ENCODE measurements at places on chromosomes 2 and 18.
A peak's percentile ranks its signal among the peaks of the same experiment; 100 is the strongest.

DNA sequence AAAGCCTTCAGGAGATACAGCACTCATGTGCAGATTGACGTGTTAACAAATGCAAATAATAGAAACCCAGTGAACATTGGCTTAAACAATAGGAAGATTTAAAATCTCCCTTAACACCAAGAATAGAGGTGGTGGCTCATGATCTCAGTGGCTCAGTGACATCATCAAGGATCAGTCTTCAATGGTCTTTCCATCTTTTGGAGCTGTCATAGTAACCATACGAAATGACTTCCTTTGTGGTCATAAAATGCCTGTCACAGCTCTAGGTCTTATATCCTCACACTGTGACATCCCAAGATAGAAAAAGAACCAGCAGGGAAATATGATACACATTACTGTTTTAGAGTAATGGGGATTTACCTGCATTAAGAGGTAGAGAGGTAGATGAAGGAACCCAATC is 59.6 kb upstream of the ACKR3 start:
- DNase-seq, result no peak

DNA sequence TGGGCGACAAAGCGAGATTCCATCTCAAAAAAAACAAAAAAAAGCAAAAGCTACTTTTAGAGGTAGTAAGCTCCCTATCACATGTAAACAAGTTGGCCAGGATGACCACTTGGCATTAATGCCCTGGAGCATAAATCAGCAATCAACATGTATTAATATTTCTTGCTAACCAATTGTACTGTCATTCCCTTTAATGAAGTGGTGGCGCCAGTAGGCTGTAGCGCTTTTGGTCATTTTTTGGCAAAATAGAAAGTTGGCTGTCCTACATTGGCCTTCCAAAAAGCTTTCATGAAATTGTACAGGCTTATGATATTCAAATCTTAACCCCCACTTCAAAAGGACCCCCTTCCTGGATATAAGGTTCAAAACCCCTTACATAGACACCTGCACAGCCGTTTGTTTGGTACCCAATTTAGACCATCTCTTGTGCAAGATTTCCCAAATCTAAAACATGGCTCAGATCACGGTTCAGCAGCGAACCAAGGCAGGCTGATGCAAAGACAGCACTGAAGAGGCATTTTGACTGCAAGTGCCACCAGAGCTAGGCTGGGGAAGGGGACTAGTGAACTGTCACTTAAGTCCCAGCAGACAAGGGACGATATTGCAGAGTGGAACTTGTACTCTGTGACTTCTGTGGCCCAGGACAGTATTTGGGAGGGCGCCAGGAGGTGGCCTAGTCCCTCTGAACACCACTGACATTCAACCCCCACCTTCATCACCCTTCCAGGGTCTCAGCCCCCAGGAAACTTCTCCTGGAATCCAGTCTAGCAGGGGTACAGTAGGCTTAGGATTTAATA is 31.9 kb downstream of the SMAD7 start:
- no peak for DNase-seq

DNA sequence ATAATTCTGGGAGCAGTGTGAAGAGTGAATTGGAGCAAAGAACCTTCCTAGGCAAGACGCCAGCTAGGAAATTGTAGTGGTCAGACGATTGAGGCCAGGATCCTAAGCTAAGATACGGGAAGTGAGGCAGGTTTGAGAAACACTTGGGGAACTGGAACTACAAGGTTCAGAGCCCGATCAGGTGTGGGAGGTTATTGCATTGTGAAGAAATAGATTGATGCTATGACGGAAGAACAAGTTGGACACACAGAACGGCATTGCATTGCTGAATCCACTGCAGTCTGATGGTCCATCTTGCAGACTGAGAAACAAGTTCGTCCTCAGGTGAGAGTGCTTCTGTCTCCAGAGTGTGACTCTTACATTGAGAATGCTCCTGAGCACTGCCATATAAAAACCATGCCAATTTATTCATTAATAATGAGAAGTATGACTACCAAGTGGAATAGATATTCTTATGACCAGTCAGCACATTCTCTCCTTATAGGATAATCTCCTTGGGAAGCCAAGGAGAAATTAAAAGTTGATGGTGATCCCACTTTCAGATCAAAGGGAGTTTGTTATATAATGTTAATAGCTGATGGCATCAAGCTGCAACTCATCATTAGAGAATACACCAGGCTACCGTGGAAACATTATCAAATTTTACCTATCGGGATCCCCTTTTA is 30.9 kb downstream of the ANTXR1 start:
- no peak for DNase-seq

DNA sequence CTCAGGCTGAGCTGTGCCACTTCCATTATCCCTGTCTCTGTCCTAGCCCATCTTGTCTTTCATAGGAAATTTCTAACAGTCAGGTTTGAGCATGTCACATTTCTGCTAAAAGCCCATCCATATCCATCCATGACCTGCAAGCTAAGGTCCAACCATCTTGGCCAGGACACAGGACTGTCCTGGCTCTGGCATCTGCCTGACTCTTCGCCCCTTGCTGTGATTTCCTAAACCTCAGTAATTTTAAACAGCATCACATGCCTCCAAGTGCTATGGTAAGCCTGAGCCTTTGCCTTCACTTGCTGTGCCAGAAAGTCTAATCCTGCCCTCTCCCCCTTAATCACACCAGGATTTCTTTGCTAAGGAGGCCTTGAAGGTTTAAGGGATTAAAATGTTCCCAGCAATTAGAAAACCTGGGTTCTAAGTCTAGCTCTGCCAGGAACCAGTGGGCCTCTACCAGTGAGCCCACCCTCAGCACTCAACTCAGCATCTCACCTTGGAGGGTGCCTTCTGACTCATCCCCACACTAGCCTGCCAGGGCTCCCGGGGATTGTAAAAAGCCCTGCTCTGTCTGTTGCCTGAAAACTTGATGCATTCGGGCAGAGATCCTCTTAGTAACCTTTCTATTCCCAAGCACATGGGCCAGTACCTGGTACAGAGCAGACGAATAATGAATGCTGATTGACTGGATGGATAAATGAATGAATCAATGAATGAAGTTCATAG is 411.0 kb downstream of the LRATD1 start:
- DNase-seq, result no peak

GRCh38 chr2:41717839-41718238 is 330.0 kb upstream of the PKDCC start:
- DNase-seq, result no peak

DNA sequence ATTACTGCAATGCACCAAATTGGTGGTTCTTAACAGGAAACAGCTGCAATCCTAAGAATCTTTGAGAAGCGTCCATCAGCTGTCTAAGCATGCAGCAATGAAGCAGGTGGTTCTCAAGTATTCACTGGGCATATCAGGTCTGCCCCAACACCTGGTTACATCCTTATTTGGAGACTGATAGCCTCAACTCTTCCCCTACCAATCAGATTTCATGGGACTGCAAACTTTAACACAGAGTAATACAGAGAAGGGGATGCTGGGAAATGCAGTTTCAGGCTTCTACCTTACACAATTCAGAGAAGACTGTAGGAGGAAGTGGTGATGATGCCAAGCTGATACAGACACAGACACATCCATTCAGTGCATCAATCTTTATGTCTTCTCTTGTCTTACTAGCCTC is 240.5 kb downstream of the BCL2 start:
- no peak for DNase-seq

DNA sequence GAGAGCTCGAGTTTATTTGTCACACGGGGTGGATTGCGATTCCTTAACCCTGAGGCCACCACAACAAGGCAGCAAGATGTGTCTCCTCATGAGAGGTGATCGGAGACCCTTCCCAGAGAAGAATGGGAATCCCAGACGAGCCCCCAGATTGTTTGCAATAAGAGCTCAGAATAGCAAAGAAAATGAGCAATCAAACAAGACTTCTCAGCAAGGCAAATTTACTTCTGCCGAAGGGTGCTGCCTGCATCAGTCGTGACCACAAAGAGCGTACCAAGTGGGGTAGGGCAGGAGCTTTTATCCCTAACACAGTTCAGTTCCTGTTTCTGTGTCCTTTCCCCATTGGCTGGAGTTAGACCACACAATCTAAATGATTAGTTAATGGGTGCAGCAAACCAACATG is 237.5 kb upstream of the SYT4 start:
- DNase-seq, result no peak

DNA sequence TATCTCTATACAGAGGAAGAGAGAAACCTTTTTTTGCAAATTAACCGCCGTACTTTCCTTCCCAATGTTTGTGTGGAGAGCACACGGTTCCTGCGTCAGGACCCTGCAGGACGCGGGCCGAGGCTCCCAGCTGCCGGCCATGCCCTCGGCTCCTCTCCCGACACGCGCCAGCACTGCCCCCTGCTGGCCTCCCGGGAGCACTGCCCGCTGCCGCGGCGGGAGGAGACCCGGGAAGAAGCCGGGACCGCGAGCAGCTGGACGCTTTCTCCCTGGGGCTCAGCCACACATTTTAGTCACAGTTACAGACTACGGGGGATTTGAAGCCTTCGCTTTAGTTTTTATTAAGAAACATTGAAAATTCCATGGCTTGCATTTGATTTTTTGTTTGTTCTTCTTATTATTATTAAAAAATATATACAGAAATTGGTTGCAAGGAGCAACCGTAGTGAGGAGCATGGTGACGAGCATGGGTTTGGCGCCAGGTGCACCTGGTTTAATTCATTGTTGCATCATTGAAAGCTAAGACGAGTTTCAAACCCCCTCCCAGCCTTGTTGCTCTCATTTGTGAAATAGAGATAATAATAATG is 401.2 kb downstream of the GALR1 start:
- peak; percentile 77 for DNase-seq

- no peak for DNase-seq
These were observed 285.6 kb downstream of the NR4A2 start for GRCh38 chr2:156046900-156047299.

- peak; percentile 59 for DNase-seq
These were observed 44.5 kb downstream of the PKDCC start for GRCh38 chr2:42092084-42092996.

Measured in choroid plexus epithelial cell (primary cell).